ENCODE measurements at places on chromosomes 7 and 10. TPM values are rescaled to one million over a fixed set of nuclear protein-coding genes. Genes with fewer than 3 reads are reported as not detected.
A peak's percentile ranks its signal among the peaks of the same experiment; 100 is the strongest.

DNA sequence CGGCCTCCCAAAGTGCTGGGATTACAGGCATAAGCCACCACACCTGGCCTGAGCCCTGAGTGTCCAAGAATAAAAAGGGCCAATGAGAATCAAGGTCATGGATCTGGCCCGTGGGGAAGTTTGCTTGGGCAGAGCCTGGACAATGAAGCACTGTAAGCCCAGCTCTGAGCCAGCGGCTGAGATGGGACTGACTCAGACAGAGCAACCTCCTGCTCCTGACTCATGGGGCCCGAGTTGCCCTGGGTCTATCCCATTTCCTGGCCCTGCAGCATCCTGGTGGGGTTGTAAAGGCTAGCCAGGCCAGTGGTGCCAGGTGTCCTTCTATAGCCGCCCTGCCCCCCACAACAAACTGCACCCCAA, 5.2 kb upstream of the MYH16 start:
- DNase-seq = no peak

DNA sequence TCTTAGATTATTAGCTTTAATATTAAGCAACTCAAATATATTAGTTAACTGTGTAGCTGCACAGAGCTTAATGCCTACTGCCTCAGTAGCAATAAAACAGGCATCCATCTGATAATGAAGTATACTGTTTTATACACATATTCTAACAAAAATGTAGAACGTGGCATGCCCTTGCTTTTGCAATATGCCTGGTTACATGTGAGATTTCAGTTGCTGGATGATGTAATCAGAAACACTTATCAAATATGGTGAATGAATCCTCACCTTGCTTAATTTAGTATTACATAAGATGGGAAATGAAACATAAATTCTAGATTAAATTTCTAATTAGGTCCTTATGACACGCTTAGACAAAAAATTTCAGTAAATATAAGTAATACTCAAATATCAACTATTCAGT, 8.0 kb downstream of the DNAJC1 start:
- DNase-seq = no peak

DNA sequence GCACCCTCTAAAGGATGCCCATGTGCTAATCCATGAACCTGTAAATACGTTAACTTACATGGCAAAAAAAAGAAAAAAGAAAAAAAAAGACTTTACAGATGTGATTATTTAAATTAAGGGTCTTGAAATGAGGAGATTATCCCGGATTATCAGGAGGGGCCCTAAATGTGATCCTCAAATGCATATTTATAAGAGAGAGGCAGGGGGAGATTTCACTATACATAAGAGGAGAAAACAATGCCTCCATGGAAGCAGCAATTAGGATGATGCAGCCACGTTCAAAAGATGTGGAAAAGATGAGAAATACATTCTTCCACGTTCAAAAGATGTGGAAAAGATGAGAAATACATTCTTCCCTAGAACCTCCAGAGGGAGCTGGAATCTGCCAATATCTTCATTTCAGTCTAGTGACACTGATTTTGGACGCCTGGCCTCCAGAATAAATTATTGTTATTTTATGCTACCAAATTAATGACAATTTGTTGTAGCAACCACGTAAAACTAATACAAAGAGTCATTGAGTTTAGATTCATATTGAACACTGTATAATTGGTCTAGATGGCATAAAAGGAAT, 328.4 kb upstream of the GNAI1 start:
- DNase-seq = no peak

DNA sequence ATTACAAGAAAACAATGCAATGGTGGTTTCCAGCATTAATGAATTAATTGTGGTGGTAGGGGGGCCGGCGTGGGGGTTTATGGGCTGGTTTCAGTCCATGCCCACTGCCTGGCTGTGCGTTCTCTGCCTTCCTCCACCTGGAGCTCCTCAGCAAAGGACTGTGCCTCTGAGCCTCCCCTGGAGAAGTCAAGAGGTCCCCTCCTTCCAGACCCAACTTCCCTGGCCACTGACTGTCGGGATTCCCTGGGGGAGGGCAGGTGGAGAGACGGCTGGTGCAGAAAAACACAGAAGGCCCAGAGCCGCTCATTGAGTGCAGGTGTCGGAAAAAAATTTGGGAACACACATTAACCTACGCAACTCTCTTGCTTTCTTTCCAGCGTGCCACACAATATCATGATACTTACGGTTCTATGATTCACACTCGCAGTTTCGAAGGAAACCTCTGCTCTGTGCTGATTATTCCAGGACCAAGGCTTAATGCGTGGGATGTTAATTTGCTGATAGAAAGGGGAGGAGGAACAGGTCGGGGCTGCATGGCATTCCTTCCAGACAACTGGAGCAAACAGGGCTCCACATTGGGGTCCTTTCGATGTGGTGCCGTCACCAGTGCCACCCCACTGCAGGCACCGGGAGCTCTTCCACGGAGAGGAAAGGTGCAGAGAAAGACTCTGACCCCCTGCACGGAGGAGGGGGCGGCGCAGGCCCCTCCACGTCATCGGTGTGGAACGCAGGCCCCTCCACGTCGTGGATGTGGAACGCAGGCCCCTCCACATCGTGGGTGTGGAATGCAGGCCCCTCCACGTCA, 506.7 kb downstream of the DNAJB6 start:
- DNase-seq = no peak

DNA sequence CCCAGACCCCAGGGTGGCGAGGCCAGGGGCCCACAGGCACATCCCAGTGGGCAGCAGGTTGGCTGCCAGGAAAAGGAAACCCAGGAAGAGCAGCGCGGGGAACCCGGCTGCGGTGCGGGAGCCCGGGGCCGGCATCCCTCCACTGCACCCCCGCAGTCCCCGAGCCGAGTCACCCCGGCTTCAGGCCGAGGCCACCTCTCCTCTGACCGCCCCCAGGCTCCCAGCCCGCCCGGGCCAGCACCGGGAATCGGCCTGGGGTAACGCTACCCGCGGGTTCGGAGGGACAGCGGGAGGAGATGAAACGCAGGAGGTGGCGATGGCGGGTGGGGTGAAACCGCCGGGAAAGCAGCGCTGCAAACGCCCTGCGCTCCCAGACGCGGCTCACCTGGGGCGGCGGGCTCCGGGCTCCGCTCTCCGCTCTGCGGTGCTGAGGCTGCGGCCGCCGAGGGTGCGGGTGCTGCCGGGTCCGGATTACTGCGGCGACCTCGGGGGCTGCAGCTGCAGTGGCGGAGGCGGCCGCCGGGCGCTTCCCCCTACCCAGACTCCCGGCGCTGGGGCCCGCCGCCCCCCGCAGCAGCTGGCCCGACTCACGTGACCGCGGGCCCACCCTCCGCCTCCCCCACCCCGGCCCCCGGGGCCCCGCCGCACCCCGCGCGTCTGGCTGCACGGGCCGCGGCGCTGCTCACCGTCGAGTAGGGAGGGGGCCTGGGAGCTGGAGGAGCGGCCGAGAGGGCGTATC, at the start of gene SCRN1:
Gene SCRN1 (minus strand): TSS at position 545 of the 739 bp plus-strand sequence. CDS start 20,734 bp downstream, outside the sequence.
- DNase-seq = peak; percentile 99

DNA sequence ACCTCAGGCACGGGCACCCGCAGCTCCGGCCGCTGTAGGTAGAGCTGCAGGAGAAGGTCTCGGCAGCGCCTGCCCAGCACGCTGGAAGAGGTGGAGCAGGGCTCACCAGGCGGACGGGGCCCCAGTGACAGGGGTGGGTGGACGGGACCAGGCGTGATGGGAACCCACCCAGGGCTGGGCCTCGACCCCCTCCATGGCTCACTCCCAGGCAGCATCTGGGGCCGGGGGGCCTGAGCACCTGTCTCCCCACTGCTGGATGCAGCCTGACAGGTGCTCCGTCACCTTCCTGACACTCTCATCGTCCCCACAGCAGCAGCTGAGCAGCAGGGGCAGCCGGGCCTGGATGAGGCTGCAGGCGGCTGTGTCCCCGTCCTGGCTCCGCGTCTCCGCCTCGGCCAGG, 16.7 kb upstream of the MICALL2 start:
- DNase-seq = no peak

GRCh38 chr7:22913158-22913557, 90.5 kb upstream of the TOMM7 start:
- no peak for DNase-seq

GRCh38 chr7:130515315-130516040, 23.6 kb downstream of the MEST start:
- no peak for DNase-seq

DNA sequence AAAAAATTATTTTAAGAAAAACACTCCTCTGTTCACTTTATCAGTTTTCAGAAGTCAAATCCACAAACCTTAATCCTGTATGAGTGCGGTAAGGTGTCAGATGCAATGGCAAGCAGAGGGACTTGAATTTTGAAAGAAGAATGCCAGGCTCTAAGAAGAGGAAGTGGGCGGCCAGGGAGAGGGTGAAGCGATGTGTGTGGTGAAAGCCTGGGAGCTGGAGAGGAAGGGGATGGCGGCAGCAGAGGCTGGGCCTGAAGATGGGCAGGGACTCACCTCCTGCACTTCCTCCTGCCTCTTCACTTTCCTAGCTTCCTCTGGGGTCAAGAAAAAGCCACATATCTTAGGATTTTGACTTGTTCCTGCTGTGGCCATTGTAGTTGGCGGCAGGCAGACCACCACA, 609.6 kb downstream of the PARD3 start:
- DNase-seq = no peak

DNA sequence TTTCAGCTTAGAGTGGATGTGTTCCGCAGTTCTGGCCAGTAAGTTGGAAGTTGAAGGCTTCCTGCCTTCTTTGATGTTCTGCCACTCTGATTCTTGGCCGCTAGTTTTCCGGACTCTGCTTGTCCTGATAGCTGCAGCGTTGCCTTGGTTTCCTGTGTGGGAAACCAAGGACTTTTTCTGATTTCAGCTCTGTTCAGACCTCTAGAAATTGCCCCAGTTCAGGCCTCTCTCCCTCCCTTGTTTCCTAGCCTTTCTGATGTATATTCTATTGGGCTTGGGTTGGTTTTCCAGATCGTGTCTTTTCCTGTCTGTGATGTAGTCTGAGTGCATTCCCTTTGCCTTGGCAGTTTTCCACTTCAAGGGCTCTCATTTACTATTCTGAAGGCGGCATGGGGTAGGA, 318.7 kb downstream of the BBS9 start:
- DNase-seq = no peak

DNA sequence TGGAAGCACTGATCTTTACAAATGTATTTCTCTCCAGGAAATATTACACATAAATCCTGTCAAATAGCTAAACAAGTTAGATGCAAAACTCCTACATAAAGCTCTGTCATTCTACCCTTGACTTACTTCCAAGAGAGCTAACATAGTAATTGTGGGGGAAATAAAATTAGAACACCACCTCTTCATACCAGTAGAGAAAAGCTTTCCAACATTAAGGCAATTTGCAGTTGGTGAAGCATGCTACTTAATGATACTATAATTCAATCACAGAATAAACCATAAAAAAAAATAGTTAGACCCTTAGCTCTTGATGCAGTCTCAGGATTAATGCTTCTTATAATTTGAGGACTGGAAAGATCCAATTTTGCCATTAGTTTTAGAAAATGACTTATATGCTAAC, 35.2 kb downstream of the SEMA3A start:
- no peak for DNase-seq

- no peak for DNase-seq
Observed at GRCh38 chr10:114174695-114175188, 739 bp upstream of the CCDC186 start.

DNA sequence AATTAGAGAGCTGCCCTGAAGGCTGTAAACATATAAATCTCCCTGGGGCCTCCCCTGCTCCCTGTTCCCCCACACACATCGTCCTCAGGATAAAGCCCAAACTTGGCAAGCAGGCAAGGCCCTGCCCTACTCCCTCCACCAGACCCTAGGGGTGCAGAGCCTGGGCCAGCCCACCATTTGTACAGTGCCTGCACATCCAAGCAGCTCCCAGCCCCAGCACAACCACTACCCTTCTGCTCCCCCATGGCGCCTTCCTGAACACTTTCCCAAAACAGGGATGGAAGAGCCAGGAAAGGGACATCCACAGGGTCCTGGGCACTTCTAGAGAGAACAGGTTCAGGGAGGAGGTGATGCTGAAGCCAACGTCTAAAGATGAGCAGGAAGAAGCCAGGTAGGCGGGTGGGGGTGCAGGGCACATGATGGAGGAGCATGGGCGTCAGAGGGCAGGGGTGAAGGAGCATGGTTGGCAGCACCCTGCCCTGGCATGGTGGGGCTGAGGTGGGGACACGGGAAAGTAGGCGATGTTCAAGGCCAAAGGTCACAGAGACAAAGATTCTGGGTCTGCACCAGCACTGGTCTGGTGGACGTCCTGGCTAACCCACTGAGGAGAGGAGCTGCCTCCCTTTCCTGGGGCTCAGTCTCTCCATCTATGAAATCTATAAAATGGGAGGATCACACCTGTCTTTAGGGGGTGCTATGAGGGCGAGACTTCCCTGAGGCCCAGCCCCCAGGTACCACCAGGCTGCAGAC, 140.6 kb downstream of the ARHGAP22 start:
- no peak for DNase-seq

- DNase-seq = no peak
Observed at GRCh38 chr7:144907577-144907976, 71.7 kb upstream of the TPK1 start.

The TMEM130 gene
- polyA plus RNA-seq = 1.2 TPM

The PCGF6 gene
- 5.3 TPM for polyA plus RNA-seq

The IGF2BP3 gene
- polyA plus RNA-seq = 46.5 TPM

Measured in SK-N-SH (cell line).